ENCODE measurements at places on chromosomes 7 and 10. TPM values are rescaled to one million over a fixed set of nuclear protein-coding genes. Genes with fewer than 3 reads are reported as not detected.

GRCh38 chr7:1383398-1384112, 75.7 kb downstream of the MICALL2 start:
- no peak for DNase-seq

- DNase-seq = no peak
These were observed 26.4 kb downstream of the BMPR1A start for GRCh38 chr10:86782701-86783418.

GRCh38 chr7:109641445-109641844, 1071.8 kb downstream of the DNAJB9 start:
- DNase-seq = peak; percentile 29

GRCh38 chr7:112940314-112940732, 146.3 kb downstream of the GPR85 start:
- DNase-seq = no peak

DNA sequence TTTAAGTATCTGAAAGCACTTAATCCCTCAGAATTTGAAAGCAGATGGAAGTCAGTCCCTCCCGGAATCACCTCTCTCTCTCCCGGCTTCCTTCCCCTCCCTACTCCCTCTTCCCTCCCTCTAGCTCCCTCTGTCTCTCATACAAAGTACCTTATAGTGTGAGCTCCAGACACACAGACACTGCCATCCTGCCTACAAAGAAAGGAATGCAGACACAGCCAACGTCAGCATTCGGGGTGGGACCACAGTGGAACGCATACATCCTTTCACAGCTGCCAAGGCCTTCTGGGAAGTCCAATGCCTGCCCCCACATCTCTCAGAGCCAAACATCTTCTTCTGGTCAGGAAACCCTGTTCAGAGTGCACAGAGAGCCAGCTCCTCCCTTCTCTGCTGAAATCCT, 9.3 kb downstream of the NOD1 start:
- DNase-seq = peak; percentile 100

DNA sequence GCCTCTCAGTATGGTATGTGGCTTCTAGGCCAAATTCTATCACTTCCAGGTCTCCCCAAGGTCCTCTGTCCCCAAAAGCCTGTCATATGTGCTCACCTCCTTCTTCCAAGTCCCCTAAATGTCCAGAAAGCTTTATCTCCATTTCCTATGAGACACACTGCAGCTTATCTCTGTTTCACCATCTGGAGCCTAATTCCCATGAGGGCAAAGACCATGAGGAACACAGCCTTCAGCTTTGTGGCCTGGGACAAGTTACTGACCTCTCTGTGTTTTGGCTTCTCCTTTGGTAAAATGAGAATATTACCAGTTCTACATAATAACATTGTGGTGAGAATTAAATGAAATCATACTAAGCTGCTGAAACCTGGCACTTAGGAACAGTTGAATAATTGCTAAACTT, 19.2 kb downstream of the ST8SIA6 start:
- DNase-seq = no peak

DNA sequence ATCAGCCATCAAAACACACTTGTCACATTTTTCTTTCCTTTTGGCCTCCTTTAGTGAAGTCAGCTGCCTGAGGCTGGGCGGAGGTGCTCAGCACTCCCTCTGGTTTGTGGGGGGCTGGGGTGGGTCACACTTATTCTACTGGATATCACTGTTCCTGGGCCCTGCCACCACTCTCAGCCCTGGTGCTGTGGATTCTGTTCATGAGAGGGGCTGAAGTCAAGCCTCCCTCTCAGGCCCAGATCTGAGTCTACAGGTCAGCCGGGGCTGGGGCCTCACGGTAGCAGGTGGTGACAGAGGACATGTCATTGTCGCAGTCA, 180.8 kb upstream of the TNS3 start:
- no peak for DNase-seq

DNA sequence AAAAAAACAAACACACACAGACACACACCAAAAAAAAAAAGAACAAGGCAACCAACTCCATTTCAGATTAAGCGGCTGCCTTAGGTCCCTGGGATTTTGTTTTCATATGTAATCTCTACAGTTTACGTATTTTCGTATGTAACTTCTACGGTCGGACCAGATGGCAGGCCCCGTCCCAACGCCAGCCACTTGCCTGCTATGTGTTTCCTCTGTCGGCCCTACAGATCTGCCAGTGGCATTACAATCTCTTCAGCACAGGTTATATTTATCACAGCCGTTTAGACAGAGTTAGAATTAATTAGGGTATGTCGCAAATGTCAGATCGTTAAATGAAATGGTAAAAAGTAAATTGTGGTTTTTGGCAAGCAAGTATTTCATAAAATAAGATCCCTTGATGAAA, 99.3 kb downstream of the DNAJB6 start:
- no peak for DNase-seq

GRCh38 chr7:20991544-20991943, 204.9 kb upstream of the SP8 start:
- DNase-seq = no peak

- DNase-seq = no peak
These were observed 1.6 kb upstream of the GSTO1 start for GRCh38 chr10:104253106-104253505.

DNA sequence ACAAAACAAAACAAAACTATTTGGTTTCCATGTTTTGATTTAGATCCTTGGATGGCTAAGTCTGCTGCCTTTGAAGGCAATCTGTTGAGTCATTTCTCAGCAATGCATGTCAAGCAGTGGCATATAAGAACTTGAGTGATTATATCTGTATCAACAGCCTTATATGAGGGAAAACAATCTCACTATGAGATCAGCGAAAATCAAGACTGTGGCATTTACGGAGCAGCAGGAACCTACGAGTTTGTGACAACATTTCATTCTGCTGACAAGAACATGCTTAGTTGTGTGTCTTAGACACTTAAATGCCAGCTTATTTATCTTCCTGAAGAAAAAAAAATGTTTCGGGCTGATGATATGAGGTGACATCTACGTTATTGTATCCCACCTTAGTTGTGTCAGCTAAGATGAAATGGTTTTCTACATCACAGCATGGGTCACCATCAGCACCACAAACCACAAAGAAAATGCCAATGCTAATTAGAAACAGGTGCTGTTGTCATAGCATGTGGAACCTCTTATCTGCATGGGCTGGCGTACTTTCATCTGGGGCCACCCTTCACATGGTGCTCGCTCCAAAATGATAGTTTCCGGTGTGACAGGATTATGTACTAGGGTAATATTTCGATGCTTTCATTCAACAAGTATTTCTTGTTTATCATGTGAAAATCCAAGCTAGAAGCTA, 1085.5 kb downstream of the SORCS1 start:
- DNase-seq = peak; percentile 45

- DNase-seq = no peak
These were observed 51.1 kb upstream of the PPP1R3C start for GRCh38 chr10:91683975-91684374.

DNA sequence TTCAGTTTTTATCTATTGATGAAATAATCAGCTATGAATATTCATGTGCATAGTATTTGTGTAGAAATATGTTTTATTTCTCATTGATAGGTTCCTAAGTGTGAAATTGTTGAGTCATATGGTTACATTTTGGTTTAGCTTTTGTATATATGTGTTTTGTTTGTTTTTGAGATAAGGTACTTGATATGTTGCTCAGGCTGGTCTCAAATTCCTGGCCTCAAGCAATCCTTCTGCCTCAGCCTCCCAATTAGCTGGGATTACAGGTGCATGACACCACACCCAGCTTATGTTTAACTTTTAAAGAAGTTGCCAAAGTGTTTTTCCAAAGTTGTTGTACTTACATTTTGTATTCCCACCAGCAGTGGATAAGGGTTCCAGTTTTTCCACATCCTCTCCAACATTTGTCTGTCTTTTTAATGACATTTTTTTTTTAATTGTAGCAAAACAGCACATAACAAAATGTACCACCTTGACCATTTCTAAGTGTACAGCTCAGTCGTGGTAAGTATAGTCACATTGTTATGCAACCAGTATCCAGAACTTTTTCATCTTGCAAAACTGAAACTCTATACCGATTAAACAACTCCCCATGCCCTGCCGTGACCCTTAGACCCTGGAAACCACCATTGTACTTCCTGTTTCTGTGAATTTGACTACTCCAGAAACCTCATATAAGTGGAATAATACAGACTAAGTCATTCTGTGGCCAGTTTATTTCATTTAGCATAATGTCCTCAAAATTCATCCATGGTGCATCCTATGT, 12.6 kb upstream of the UBE2D1 start:
- DNase-seq = peak; percentile 57

GRCh38 chr7:69654381-69654780, 56.1 kb downstream of the AUTS2 start:
- DNase-seq = peak; percentile 34

- DNase-seq = no peak
These were observed 152.7 kb downstream of the MAD1L1 start for GRCh38 chr7:2080060-2080387.

LMBR1 gene
- 48.2 TPM for total RNA-seq

TMEM229A gene
- total RNA-seq = not detected

OR13A1 gene
- total RNA-seq = not detected

TMEM236 gene
- 0.04 TPM for total RNA-seq

TAC1 gene
- 11.1 TPM for total RNA-seq

DPP6 gene
- not detected for total RNA-seq

CSGALNACT2 gene
- 1.6 TPM for total RNA-seq

OLAH gene
- total RNA-seq = not detected

CUZD1 gene
- 0.99 TPM for total RNA-seq

All from H4 (cell line).